Fibroblast of villous mesenchyme (primary cell): ENCODE measurements at places on chromosomes 16 and 17.

GRCh38 chr17:62596662-62597061 is 30.8 kb upstream of the MRC2 start:
- no peak for DNase-seq

- DNase-seq = peak; percentile 81
Observed at GRCh38 chr16:53775106-53775820, 71.3 kb downstream of the FTO start.

GRCh38 chr17:78242024-78242742 is 10.8 kb downstream of the TMEM235 start:
- DNase-seq = no peak

- no peak for DNase-seq
Observed at GRCh38 chr16:2825906-2826305, 4.2 kb upstream of the ZG16B start.

DNA sequence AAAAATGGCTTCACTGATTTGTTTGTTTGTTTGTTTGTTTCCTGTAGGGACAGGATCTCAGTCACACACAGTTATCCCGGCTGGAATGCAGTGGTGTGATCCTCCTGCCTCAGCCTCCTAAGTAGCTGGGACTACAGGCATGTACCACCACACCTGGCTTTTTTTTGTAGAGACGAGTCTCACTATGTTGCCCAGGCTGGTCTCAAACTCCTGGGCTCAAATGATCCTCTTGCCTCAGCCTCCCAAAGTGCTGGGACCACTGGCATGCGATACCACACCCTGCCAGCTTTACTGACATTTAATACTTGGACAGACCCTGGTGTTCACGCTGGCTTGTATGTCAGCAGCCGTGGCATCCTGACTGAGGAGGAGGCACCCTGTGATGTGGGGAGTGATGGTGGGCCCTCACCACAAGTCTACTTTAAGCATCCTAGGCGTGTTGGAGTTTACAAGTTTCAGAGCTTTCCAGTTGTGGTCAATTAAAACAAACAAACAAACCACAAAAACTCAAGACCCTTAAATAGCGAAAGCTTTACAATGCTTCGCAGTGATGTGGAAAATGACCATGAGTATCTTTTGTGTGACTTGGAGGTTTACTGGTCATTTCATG is 5.1 kb downstream of the ABCA3 start:
- DNase-seq = peak; percentile 20
